ENCODE measurements at places on chromosomes 2 and 18.

DNA sequence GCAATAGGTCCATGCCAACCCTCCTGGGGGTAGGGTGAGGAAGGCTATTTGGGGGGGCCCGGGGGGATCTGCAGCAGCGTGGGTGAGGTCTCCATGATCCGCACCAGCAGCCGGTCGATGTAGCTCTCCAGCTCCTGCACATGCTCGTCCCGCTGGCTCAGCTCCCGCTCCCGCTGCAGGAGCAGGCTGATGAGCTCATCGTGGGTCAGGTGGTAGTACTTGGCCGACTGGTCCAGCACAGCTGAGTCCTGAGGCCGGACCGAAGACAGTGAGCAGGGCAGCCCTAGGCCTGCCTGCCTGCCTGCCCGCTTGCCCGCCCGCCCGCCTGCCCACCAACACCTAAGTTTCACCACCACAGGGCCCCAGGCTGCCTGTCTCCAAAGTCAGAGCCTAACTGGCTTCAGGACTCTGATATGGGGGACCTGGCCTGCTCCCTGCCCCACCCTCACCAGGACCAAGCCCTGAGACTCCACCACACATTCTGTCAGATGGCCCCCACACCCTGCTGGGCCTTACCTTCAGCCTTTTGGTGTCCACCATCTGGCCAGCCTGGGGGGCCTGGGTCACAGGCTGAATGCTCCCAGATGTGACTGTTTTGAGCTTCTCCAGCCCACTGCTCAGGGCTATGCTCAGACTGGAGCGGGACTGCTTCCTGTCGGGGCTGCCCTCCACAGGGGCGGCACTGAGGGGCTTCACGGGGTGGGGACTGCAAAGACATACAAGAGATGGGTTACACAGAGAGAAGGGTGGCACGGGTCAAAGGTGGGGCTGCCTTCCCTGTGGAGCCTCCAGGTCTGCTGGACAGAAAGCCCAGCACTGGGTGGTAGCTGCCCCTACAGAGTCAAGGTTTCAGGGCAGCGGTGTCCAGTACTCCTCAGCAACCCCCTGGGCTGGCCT, 4.2 kb upstream of the SFXN5 start:
- DNase-seq: no peak

- no peak for DNase-seq
Measured at GRCh38 chr18:8816220-8816619, 110.9 kb downstream of the MTCL1 start.

DNA sequence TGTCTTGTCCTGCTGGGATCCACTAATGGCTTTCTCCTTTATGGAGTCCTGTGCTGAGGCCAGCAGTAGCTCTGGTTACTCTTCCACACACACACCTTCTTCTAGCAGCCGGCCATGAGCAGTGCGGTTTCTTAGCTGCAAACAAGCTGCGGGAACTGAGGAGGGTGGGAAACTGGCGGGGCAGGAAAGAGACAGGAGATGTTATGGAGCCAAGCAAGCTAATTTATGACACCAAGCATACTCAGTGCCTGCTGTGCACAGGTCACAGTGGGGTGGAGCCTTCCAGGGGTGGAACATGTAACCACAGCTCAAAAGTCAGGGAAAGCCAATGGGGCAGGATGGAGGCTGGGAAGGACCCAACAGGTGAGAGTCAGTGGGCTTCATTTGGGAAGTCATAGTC, 180.8 kb downstream of the FAM210A start:
- no peak for DNase-seq

GRCh38 chr2:225598897-225599296, 199.4 kb downstream of the NYAP2 start:
- no peak for DNase-seq

GRCh38 chr2:99032786-99033185, 96.8 kb upstream of the CRACDL start:
- no peak for DNase-seq

DNA sequence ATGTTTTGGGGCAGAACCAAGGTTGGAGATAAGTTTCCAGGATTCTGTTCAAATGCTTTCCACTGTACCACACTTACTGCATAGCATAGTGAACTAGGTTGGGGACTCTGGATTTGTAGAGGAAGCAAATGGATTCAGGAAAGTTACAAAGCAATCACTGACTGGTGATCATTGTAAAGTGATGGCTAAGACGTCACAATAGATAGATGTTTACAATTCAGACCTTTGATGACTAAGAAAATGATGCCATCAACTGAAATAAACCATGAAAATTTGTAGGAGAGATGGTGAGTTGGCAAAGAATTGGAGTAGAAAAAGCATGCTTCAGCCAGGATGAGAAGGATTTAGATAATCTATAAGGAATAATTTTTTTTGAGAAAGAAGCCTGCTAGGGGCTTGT, 178.0 kb downstream of the UBE2E3 start:
- no peak for DNase-seq

DNA sequence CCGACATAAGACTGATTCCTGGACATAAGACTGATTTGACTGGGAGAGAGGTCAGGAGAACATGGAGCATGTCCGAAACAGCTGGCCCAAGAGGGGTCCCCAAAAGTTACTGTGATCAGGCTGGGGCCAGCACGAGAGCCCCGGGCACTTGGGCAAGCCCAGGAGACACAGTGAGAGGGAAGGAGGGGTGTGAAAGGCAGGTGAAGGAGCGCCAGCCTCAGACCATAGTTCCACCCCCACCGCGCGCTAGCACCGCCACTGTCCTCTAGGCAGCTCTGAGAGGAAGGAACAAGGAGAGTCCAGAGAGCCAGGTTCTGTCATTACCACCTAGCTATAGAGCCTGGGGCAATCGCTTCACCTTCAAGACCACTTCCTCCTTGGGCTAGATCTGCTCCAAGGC, 78.2 kb upstream of the DAPL1 start:
- no peak for DNase-seq
